NCI-H69 (cell line): ENCODE measurements at places on chromosomes 3 and 15.

GRCh38 chr3:115804200-115804599 is 180.9 kb downstream of the GAP43 start:
- DNase-seq: no peak

GRCh38 chr3:196968233-196969133 is at the start of gene PIGZ:
TSS of gene PIGZ (minus strand) at chr3:196968833. CDS start at chr3:196952031, 16,802 bp downstream.
- DNase-seq: peak; percentile 75

GRCh38 chr15:22240403-22240802 is 160.1 kb downstream of the OR4M2 start:
- no peak for DNase-seq

- DNase-seq: no peak
Measured at GRCh38 chr3:56986347-56986746, 74.1 kb upstream of the SPATA12 start.

DNA sequence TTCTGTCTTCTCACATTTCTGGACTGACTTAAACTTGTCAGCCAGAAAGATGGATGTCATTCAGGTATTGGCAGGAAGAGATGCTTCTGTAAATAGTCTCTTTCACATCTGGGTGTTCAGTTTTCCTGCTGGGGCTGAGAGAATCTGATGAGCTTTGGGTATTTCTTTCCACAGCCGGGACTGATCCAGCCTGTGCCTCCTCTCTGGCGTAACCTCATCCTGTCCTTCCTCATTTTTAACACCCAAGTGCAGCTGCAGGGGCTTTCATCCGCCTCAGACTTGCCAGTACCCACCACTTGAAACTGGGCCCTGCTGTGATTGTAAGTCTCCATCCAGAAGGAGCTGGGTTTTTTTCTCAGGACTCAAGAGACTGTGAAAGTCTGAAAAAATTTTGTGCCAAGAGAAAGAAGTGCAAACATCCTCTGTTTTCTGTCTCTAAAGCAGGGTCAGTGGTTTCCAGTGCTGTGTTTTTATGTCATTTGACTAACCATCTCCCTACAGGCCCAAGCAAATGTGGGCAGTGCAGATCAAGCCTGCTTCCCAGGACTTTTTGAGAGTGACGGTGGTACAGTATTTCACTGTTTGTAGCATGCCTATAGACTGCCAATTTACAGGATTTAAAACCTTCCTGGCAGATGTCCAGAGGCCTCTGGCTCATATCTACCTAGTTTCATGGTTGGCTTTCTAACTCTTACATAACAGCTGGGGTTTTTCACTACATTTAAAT is 342.7 kb downstream of the PTPRG start:
- DNase-seq: peak; percentile 52

DNA sequence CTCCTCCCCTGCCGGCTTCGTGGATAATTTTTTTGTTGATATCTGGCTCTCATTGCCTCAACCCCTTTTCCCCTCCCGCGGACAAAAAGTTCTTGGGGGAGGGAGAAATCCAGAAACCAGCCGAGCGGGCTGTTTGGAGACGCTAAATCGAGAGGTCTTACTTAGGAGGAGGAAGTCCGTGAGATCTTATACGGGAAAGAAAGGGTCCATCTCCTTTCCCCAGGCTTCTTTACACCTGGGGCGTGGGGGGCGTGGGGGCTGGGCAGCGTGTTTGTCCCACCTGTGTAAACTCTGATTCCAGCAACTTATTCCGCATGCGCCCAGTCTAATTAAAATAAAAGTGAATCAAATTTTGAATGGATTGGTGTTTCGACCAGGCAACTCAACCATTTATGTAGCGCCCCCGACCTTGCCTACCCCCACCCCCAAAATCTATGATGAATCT is 364 bp upstream of the CADPS start:
- no peak for DNase-seq

- DNase-seq: no peak
Measured at GRCh38 chr3:25683882-25684281, 19.2 kb upstream of the TOP2B start.

GRCh38 chr3:157154563-157155330 is 5.2 kb downstream of the CCNL1 start:
- no peak for DNase-seq

- no peak for DNase-seq
Measured at GRCh38 chr3:83816653-83817052, 1142.1 kb upstream of the CADM2 start.

GRCh38 chr3:133734305-133734704 is 11.9 kb upstream of the TF start:
- no peak for DNase-seq

- DNase-seq: peak; percentile 88
Measured at GRCh38 chr15:52653431-52653964, 25.7 kb downstream of the ATOSA start.

GRCh38 chr15:85443046-85443445 is 62.6 kb downstream of the AKAP13 start:
- no peak for DNase-seq

GRCh38 chr3:64011685-64012084 is 11.6 kb downstream of the PSMD6 start:
- DNase-seq: no peak

DNA sequence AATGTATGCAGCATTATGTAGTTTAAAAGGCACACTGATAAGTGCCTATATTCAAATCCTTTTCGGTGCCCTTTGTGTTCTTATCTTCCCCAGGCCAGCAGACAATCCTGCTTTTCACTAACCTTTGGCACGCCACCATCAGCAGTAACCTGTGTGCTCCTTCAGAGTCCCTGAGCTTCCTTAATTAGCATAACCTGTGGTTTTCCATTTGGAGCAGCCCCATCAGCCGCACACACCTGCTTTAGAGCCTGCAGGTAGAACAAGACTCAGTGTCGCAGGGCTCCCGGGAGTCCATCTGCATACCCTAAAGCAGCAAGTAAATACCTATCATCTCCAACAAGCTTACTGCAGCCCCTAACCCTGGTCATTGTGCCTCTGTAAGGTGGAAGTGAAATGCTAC is 755.1 kb downstream of the ROBO2 start:
- DNase-seq: peak; percentile 87

DNA sequence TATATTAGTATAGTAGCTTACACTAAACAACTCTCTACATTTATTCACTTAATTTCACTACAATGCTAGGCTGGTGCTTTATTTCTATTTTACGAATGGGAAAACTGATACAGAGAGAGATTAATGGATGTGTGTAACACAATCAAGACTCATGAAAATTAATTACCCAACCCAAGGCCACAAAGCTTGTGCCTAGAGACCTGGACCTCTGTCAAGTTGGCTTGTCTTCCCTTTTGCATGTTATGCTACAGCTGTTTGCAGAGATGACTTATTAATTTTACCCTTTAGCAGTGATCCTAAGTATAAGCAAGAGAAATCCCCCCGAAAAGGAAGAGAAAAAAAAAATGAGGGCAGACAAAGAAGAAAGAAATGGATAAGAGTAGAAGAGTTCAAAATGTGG is 162.5 kb downstream of the C3orf38 start:
- DNase-seq: no peak

- DNase-seq: peak; percentile 45
Measured at GRCh38 chr15:50229336-50229735, 36.2 kb downstream of the HDC start.

DNA sequence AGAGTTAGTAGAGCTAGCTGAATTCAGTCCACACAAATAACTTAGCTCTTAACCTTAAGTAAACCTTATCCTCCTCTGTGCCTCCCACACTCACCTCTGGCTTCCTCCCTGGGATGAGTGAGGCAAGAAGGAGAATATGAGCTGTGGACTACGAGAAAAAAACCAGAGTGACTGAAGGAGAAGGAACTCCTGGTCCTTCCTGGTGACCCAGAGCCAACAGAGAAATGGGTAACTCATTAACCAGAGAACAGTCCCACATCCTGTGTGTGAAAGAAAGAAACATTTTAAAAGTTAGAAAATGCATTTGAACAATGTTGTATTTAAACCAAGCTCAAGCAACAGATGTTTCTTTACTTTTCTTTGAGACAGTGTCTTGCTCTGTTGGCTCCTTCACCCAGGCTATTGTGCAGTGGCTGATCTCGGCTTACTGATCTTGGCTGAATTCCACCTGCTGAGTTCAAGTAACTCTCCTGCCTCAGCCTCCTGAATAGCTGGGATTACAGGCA is 27.5 kb upstream of the FAM81A start:
- no peak for DNase-seq

- DNase-seq: peak; percentile 6
Measured at GRCh38 chr3:151012753-151013152, 40.2 kb upstream of the CLRN1 start.

DNA sequence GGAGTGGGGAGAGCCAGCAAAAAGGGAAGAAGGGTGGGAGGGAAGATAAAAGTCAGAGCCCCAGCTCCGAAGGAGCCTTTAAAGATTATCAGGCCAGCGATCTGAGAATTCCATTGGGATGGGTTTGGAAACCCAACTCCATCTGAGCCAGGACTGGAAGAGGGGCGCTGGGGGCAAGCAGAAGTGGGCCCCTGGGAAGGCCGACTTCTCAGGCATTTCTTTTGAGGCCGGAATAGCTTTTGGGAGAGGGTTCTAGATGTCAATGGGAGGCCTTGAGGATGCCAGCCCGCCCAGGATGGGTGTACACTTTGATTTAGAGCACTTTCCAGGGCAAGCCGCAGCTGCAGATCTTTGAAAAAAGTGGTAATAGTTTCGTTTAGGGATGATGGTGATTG is 6.6 kb upstream of the SOX2 start:
- DNase-seq: no peak

DNA sequence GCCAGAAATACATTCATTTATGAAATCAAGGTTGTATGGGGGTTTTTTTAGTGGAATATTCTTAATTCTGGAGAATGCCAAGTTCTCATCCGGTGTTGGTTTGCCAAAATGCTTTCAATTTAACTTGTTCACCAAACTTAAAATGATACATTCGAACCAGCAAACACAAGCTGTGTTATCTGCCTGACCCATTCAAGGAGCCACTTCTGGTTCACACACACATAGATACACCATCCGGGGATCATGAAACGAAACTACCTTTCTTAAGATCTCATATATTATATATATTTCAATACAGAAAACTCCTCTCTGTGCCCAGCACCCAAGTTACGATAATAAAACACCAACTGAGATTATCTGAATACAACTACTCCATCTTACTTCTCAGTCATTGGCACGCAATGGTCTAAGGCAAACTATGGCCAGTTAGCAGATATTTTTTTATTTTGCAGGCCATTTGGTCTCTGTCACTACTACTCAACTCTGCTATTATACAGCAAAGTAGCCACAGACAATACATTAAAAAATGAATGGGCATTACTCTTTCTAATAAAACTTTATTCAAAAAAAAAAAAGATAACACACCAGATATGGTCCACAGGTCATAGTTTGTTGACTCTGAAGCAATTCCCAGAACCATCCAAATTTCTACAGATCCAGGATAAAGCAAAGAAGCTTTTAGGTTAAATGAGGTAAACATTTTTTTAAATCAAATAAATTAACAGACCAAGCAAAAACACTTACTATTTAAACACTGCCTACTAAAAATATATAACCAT is 89.6 kb downstream of the TBL1XR1 start:
- no peak for DNase-seq

DNA sequence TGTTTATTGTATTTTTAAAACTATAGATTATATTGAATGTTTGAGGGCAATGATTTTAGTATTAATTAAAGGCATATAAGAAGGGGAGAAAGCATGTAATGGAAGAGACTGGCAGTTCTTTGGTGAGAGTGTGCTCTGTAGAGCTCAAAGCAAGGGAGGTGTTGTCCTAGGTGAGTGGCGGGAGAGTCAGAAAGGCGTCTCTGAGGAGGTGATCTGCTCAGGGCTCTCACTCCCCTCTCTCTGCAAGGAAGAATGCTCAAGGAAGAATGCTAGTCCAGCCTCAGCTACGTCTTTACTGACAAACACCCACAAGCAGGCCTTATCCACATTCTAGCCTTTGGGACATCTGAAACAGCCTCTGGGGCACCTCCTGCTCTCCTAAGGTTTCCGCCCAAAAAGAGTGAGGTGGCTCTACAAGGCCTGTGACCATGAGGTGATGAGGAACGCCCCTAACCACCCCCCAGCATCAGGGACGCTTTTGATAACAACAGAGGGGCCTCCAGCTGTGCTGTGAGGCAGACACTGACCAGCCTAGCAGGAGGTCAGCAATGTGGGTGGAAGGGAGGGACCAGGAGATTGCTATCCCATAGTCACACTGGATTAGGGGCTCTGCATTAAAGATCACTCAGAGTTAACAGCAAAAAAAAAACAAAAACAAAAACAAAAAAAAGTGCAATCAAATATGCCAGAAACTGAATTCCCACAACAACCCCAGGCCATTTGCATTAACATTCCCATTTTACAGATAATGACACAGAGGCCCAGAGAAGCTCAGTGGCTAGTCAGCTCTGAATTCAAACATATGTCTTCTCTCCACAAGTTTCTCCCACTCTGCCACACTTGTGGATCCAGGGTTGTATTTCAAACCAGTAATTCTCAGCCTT is 202.2 kb upstream of the CTNNB1 start:
- DNase-seq: no peak

DNA sequence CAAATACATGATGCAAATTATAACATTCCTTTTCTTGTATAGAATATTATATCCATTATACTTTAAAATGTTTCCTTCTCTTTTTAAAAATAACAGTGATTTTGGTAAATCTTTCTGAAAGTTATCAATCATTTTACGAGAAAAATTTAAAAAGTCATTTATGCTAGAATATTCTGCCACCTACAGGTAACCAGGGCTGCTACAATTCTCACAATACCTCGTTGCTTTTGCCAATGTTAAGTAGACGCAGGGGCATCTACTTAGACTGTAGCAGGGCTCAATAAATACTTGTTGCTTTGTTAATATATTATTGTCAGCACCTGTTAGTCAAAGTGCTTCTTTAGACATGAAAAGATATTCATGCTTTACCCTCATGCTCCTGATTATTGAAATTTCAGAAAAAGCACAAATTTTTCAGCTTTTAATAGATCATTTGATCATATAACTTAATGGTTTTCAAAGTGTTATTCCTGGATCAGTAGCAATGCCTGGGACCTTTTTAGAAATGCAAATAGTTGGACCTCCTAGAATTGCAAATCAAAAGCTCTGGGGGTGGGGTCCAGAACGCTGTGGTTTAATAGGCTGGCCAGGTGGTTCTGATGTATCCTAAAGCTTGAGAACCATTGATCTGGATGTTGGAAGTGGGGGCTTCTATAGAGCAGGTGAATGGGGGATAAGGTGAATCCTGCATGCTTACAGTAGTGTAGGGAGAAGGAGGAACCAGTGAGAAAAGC is 223.6 kb upstream of the PDZRN3 start:
- peak; percentile 55 for DNase-seq

DNA sequence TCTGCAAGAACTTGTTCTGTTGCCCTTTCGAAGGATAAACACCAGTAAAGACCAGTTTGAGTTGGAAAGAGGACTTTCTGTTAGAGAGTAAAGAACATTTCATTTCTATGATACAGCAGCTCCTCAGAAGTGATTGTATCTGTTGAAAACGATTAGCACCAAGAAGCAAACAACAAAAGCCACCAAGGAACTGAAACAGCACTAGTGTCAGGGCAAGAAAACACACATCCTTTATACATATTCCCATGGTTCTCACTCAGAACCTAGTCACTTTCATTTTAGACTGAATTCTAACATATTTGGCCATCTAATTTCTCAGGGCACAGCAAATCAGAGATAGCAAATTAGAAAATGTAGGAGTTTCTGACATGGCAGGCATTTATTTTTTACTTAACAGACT is 116.1 kb downstream of the ATP1B3 start:
- DNase-seq: no peak
